ENCODE measurements at places on chromosomes 6 and 20.

DNA sequence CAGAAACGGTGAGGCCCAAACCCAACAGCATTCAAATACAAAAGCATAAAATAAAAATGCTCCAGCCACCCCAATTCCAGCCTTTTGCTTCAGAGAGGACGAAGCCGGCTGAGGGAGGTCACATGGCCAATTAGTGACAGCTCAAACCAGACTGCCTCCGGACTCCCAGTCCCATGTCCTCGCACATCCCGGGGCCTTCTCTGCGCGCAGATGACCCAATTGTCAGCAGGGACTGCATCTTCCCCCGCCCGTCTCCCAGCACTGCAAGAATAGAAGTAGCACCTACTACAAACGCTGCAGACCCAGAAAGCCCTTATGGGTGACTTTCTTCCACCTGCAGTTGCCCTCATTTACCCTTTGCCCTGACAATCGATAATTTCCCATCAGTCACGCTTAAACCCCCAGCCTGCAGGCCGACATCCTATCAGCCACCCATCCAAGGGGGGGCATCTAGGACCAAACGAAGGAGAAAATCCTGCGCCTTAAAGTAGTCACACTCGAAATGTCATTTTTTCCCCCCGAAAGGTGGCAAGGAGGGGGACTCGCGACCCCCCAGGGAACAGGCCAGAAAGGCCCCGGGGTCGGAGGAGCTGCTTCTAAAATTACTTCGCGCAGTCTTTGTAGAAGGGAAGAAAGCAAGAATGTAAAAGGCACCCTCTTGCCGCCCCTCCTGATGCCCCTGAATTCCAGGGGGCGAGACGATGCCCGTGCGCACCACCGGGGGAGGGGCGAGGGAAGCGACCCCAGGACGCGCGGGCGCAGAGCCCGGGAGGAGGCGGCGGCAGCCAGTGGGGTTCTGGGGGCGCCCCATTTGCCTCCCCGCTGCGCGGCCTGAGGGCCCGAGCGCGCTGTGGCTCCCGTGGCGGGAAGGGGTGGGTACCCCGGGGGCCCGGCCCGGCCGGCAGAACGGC, 792 bp downstream of the SLC23A2 start:
- DNase-seq, result peak; percentile 57

GRCh38 chr20:9493803-9494202, 20.6 kb upstream of the LAMP5 start:
- no peak for DNase-seq

DNA sequence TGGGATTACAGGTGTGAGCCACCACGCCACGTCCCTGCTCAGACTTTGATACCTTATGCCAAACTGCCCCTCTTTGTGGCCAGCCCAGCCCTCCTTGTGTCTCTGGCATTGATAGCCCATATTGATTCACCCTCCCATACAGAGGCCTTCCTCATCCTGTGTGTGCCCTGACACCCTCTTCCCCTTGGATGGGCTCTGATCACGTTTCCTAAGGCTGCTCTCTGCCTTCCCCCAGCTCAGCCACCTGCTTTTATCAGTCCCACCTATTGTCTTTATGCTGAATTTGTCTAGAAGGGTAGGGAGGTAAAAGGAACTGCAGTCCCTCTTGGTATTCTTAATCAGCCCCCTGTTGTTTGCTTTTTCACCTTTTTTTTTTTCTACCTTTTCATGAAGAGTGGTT, 95.9 kb downstream of the CDKAL1 start:
- no peak for DNase-seq

GRCh38 chr20:59788196-59788735, 145.2 kb downstream of the SYCP2 start:
- DNase-seq, result no peak

DNA sequence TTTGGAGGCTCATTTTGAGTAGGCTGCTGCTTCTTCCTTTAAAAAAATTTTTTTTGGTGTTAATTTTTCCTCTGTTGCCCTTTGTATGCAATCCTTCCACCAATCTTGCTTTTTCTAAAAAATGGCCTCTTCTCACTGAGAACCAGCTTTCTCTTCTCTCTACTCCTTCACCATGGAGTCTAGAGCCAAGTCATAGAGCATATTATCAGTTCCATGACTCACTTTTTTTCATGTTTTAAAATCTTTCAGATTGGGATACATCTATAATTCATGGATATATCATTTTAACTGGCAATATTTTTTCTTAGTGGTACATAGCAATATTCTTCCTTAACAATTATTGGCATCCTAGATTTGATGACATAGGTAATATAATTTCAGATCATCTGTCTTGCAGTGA, 62.7 kb downstream of the SLX4IP start:
- no peak for DNase-seq

GRCh38 chr6:156457601-156458000, 319.6 kb upstream of the ARID1B start:
- no peak for DNase-seq

DNA sequence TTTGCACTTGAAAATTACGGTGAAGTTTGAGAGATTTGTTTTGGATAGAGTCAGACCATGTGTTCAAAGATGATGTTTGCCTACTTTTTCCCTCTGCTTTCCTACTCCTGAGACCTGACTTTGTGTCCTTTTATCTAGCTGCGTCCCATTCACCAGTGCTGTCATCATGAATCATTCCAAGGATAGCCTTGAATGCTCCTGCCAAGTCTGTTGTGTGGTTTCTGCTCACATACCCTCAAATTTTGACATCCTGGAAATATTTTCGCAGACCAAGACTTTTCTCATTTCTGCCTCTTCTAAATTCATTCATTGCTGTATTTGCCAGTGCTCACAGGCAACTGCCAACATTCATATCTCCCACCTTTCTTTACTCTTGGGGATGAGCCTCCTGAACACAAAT, 175.9 kb upstream of the SCGN start:
- no peak for DNase-seq

DNA sequence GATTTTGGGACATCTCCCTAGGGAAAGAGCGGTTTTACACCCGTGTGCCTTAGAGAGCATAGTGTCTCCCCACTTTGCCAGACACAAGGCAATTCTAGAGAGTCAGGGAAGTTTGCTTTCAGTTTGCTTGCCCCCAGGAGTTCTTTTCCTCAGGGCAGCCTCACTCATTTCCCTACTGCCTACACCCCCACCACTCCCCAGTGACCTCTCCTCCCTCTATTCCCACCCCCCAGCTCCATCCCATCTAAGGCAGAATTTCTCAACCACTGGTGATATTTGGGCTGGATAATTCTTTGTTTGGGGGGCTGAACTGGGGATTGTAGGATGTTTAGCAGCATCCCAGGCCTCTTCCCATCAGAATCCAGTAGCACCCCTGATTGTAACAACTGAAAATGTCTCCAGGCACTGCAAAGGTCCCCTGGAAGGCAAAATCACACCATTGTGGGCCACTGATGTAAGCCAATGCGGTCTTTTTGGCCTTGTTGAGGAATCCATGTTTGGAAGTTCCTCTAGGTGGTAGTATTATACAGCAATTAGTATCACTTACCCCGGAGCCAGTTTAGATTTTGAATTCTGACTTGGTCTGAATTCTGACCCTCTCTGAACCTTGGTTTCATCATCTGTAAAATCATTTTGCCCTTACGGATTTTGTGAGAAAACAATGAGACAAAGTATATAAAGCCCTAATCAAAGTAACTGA, 1.3 kb downstream of the EPPIN start:
- DNase-seq, result no peak

DNA sequence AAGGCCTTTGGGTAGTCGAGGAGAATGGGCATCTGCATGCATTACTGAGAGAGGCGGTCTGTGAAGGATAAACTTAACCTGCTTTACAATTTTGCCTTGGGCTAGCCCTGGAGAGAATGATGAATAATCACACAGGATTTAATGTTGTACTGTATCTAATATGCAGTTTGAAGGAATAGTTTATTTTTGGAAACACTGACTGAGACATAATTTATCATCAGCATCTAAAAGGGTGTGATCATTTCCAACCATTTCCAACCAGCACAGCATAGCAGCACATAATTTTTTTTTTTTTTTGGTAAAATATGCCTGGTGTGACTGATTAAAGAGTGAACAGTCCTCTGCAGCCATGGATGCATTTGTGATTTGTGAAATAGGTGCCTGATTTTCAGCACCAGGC, 519.5 kb downstream of the PHF3 start:
- no peak for DNase-seq

DNA sequence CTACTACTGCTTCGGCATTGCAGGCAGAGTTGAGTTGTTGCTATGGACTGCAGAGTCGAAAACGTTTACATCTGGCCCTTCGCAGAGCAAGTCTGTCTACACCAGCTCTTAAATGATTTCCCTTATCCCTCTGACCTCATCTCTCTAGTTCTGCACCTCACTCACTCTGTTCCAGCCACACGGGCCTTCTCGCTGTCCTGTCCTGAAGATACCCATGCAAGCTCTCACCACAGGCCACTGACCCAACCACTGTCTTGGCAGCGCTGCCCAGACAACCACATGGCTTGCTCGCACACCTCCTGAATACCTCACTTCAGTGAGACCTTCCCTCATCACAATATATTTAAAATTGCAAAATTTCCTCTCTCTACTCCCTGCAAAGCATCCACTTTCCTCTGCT, 31.4 kb downstream of the B4GALT5 start:
- DNase-seq, result no peak

GRCh38 chr20:32114305-32114960, 4.9 kb downstream of the TM9SF4 start:
- DNase-seq, result no peak

DNA sequence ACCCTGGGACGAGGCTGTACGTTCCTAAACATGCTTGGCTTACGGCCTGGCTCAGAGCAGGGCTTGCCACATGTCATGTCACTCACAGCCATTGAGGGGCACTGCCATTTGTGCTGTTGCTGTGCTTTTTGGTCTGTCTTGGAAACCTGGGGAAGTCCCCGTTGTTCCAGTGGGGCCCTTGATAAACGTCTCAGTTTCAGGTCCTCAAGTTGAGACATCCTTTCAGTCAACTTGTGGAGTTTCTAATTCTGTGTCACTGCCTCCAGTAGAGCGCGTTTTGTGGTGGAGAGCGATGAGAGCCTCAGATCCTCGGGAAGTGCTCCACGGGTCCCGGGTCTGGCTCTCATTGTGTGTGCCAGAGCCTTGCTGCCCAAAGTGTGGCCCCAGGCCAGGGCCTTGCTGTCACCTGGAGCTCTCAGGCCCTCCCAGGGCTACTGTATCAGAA, 43.0 kb upstream of the CCR6 start:
- DNase-seq, result no peak

GRCh38 chr6:17167327-17167979, 65.6 kb downstream of the STMND1 start:
- DNase-seq, result no peak

- no peak for DNase-seq
Measured at GRCh38 chr6:14999106-14999505, 246.8 kb upstream of the JARID2 start.

- DNase-seq, result no peak
Measured at GRCh38 chr6:141884850-141885249, 247.9 kb upstream of the GJE1 start.

DNA sequence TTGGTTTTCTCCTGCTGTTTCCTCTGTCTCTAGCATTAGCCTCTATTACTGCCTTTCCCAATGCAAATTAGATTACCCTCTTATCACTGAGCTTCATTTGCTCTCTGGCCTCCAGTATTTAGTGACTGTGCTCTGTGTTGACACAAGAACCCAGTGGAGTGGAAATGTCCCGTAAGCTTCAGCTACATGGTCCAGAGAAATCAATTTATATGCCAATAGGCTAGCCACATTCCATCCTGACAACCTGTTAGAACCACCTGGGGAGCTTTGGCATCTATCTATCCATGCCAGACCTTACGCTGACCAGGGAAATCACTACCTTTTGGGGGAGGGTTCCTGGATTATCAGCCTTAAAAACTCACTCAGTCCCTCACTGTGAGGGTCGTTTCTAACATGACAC, 459.6 kb downstream of the UTRN start:
- no peak for DNase-seq

DNA sequence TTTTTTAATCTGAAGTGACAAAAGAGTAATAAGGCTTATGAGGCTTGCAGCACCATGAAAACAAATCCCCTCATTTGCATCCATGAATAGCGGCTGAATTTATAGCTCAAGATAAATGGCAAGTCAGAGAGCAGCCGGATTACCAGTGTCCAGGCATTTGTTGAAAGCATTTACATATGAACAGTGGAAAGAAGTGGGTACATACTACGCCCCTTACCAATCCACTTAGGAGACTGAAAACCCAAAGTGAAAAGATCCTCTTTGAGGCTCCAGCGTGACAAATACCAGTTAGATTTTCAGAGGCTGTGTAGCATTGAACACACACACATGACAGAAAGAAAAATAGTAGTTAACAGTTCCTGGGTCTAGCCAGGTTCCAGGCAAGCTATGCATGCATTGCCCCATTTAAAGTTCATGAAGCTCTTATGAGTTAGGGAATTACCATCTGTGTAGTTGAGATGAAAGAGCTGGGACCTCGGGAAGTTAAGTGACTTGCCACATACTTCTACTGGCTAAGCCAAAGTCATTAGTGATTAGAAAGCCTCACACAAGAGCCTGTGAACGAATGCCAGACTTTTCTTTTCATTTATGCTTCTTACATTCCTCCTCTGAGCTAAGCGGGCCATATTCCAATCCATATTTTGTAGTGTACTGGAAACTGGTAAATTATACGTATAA, 28.3 kb upstream of the NHSL1 start:
- DNase-seq, result no peak

GRCh38 chr20:47368301-47368700, 11.8 kb upstream of the ZMYND8 start:
- DNase-seq, result no peak

GRCh38 chr20:41306061-41306727, 11.3 kb downstream of the ZHX3 start:
- DNase-seq, result no peak

DNA sequence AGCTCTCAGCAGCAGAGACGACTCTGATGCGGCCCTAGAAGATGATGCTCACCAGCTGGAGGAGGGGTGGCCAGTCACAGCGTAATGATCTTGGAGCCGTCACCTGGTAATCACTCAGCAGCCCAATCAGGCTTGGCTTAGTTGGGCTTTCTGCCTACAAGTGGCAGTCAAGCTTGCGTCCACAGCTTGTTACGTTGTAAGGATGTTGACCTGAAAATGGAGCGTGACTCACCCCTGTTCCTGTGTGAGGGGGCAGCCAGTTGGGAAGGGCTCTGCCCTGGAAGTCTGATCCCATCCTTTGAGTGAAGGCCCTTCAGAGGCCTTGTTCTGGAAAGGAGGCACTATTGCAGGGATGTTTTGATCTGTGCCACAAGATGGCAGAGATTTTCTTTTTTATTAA, 49.8 kb downstream of the SPATA2 start:
- DNase-seq, result no peak

GRCh38 chr6:140576004-140576555, 1201.6 kb upstream of the CITED2 start:
- DNase-seq, result no peak

All from tibial nerve (tissue), 4 donors.